Astrocyte (in vitro differentiated cells and primary cell): ENCODE measurements at places on chromosomes 5 and 9. TPM values are rescaled to one million over a fixed set of nuclear protein-coding genes. Genes with fewer than 3 reads are reported as not detected.
A peak's percentile ranks its signal among the peaks of the same experiment; 100 is the strongest.

DNA sequence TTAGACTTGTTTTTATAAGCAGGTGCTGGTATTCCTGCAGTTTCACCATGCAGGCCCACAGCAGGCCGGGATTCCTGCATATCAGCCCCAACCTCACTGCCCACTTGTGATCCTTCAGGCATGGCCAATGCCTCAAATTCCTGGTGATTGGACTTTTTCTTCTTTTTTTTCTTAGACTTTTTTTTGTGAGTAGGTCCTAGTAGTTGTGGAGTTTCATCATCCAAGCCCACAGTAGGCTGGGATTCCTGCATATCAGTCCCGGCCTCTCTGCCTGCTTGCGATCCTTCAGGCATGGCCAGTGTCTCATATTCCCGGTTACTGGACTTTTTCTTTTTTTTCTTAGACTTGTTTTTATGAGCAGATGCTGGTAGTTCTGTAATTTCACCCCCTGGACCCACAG is 4.8 kb downstream of the TTF1 start:
- no peak for DNase-seq
- H3K27ac ChIP-seq = no peak overlapping the region
- H3K27me3 ChIP-seq = no peaks in the 10 kb centered on the region
- H3K36me3 ChIP-seq = peaks cover 35% of the 10 kb centered on the region
- H3K4me3 ChIP-seq = no peak overlapping the region
- peaks cover 9% of the 10 kb centered on the region for H3K4me1 ChIP-seq

GRCh38 chr9:127205952-127206351 is 58.6 kb upstream of the GARNL3 start:
- H3K4me1 ChIP-seq = no peaks in the 10 kb centered on the region
- no peak overlapping the region for H3K4me3 ChIP-seq
- no peak overlapping the region for H3K27ac ChIP-seq
- DNase-seq = no peak

GRCh38 chr5:110638970-110639902 is 87.2 kb downstream of the TMEM232 start:
- H3K4me3 ChIP-seq = no peak overlapping the region
- no peak overlapping the region for H3K27ac ChIP-seq
- H3K36me3 ChIP-seq = no peaks in the 10 kb centered on the region
- DNase-seq = no peak

DNA sequence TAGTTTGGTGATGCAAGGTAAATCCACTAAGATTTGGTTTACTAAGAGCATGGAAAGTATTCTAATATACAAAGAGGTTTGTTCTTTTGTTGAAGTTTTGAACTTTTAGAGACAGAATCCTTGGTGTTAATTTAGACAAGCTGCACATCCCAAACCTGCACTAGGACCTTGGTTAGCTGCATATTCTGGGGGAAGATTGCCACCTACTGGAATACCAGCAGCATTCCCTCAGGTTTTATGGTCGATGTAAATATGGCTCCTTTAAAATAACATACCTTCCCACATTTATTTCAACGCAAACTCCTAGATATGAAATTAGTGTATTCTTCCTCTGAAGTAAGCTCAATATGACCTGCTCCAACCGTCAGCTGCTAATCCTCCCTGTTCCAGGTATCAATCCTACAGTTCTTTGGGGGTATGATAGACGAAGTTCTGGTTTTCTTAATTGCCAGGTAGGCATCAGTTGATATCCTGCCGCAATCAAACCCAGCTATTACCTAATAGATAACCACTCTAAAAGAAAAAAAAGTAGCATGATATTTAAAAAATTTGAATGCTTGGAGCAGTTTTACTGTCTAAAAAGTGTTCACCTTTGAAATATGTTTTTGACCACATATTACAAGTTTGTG is 624.1 kb downstream of the ISL1 start:
- H3K27me3 ChIP-seq = no peaks in the 10 kb centered on the region
- no peaks in the 10 kb centered on the region for H3K4me1 ChIP-seq

DNA sequence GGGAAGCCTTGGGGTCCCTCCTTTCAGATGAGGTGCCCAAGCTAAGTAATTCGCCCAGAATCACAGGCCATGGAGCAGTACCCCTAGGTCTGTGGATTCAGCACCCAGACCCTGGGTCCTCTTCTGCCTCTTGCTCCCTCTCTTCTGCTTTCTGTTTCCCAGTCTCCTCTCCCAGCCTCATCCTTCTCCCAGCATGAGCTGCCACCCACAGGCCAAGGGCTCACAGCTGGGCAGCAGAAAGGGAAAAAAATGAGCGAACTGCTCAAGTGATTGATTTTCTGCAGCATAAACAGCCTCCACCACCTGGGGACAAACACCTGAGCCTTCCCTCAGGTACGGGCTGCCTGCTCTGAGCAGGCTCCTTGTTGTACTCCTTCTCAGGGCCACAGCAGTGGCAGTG is 113.9 kb upstream of the SAP30L start:
- DNase-seq = no peak
- no peak overlapping the region for H3K27ac ChIP-seq
- H3K27me3 ChIP-seq = no peaks in the 10 kb centered on the region
- H3K36me3 ChIP-seq = peaks cover 30% of the 10 kb centered on the region

GRCh38 chr5:133406208-133406976 is 205.9 kb downstream of the FSTL4 start:
- no peak overlapping the region for H3K27ac ChIP-seq
- H3K4me1 ChIP-seq = no peaks in the 10 kb centered on the region
- peaks cover 6% of the 10 kb centered on the region for H3K27me3 ChIP-seq
- DNase-seq = no peak

GRCh38 chr5:10778179-10778910 is 17.3 kb upstream of the DAP start:
- no peaks in the 10 kb centered on the region for H3K4me1 ChIP-seq
- no peak for DNase-seq
- H3K27ac ChIP-seq = no peak overlapping the region
- no peak overlapping the region for H3K4me3 ChIP-seq
- no peaks in the 10 kb centered on the region for H3K27me3 ChIP-seq

DNA sequence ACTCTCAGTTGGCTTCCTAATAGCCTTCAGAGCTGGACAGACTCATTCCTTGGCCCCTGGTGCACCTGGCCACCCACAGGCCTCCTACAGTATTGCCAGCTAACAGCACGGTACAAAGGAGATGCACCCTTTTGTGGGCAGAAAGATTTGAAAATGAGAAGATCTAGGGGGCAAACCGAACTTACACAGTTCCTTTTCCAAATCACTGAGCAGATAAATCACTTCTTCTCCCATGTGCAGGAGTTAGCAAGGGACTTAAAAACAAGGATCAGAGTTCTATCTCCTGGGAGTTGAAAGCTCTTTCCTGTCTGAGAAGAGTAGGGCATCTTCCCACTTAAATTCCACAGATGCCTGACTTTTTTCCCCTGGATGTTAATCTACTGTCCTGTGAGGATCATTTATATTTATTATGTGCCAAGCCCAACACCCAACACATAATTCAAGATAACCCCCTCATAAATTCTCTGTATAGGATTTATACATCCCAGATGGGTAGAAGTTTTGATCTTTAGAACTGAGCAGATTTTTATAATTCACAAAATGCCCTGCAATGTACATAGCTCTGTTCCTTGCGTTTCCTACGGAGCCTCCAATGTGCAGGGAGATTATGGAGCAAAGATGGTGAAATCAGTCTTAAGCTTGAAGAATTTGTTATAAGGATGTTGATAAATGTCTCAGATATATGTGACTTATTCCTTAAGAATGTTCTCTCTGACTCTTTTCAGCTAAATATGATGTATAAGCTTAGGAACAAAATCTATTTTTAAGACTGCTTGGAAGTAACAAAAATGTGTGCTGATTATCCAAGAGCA is 207.2 kb upstream of the DAPK1 start:
- peak overlapping the region; percentile 29 for H3K4me3 ChIP-seq
- no peaks in the 10 kb centered on the region for H3K27me3 ChIP-seq
- peak; percentile 65 for DNase-seq

- no peak overlapping the region for H3K27ac ChIP-seq
- DNase-seq = peak; percentile 10
- H3K36me3 ChIP-seq = no peaks in the 10 kb centered on the region
Measured at GRCh38 chr9:107138261-107138992, 144.7 kb upstream of the RAD23B start.

- peaks cover 35% of the 10 kb centered on the region for H3K4me1 ChIP-seq
- no peaks in the 10 kb centered on the region for H3K36me3 ChIP-seq
- no peak overlapping the region for H3K27ac ChIP-seq
- H3K4me3 ChIP-seq = no peak overlapping the region
- no peaks in the 10 kb centered on the region for H3K27me3 ChIP-seq
Measured at GRCh38 chr5:88396000-88396535, 127.4 kb upstream of the TMEM161B start.

DNA sequence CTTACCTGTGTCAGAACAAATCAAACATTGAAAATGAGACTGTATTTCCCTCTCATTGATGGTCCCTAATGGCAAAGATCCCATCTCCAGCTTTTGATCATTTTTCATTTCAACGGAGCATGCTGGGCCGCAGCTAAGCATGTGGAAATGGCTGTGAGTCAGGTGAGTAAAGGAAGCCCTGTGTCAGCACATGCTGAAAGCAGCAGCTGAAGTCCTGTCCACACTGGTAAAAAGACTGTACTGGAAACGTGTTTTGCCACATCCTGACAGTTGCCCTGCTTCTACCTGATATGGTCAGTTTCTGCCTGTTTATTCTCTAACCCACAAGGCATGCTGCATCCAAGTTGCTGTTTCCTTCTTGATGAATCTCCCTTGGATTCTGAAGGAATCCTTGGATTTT is 330.1 kb downstream of the EFNA5 start:
- no peaks in the 10 kb centered on the region for H3K36me3 ChIP-seq
- no peaks in the 10 kb centered on the region for H3K27me3 ChIP-seq
- no peak for DNase-seq
- no peak overlapping the region for H3K4me3 ChIP-seq
- no peak overlapping the region for H3K27ac ChIP-seq

DNA sequence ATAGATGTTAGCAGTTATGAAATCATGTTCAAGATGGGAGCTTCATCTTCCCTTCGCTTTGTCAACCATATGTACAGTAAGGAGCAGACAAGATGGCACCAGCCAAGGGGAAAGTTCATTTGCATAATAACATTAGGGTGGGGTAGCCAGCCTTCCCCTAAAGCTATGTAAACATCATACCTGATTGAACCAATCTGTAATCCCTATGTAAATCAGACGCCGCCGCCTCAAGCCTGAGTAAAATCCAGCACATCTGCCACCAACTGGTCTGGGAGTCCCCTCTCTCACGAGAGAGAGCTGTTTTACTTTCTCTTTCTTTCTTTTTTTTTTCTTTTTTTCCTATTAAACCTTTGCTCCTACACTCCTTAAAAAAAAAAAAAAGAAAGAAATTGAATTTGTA is 30.8 kb upstream of the REEP2 start:
- no peaks in the 10 kb centered on the region for H3K27me3 ChIP-seq
- no peak overlapping the region for H3K27ac ChIP-seq
- H3K4me1 ChIP-seq = no peaks in the 10 kb centered on the region
- DNase-seq = no peak
- peaks cover 13% of the 10 kb centered on the region for H3K36me3 ChIP-seq

DNA sequence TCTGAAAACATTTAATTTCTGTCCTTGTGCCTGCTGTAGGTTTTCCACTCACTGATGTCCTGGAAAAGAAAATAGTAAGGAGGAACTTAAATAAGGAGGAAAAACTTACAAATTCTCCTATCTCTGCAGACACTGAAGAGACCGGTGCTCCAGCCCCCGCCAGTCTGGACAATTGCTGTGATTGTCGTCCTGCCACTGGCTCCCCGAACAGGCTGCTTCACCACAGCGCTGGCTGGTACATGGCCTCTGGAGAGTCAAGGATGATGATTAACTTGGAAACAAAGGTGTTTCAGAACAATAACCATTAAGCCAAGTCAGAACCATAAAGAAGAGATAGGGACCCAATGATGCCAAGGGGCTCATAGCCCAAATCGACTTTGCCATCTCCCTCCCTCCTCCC is 7.3 kb downstream of the PLAC8L1 start:
- no peak overlapping the region for H3K4me3 ChIP-seq
- no peak for DNase-seq
- H3K4me1 ChIP-seq = no peaks in the 10 kb centered on the region

DNA sequence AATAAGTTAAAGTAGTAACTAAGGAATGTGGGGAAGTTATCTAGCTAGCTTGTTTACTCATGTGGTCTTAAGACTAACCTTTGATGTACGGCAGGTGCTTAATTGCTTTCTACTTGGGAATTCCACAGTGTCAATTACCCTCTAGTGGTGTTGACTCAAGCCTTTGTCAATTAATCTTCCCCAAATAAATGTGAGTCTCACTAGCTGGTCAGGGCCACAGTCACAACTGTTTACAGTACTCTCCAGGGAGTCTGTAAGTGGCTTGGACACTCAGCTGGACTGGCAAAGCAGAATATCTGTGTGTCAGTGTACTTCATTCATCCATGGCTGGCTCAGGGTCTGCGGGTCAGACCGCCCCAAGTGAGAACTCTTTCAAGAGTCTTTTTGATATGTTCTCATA is 30.8 kb downstream of the SMIM3 start:
- H3K4me1 ChIP-seq = no peaks in the 10 kb centered on the region
- H3K4me3 ChIP-seq = no peak overlapping the region
- no peak overlapping the region for H3K27ac ChIP-seq
- H3K27me3 ChIP-seq = no peaks in the 10 kb centered on the region
- H3K36me3 ChIP-seq = no peaks in the 10 kb centered on the region

GRCh38 chr5:5572010-5572865 is 149.8 kb downstream of the ICE1 start:
- no peak for DNase-seq
- no peak overlapping the region for H3K4me3 ChIP-seq
- no peaks in the 10 kb centered on the region for H3K27me3 ChIP-seq
- no peaks in the 10 kb centered on the region for H3K4me1 ChIP-seq

- no peak overlapping the region for H3K27ac ChIP-seq
- H3K4me1 ChIP-seq = peaks cover 4% of the 10 kb centered on the region
- H3K36me3 ChIP-seq = no peaks in the 10 kb centered on the region
- no peak for DNase-seq
- H3K27me3 ChIP-seq = no peaks in the 10 kb centered on the region
Measured at GRCh38 chr9:125391704-125392103, 130.1 kb downstream of the GAPVD1 start.

Gene DND1
- 1.4 and 1.7 TPM in 2 replicates for total RNA-seq

Gene MXD3
- 2.3 and 2.8 TPM in 2 replicates for total RNA-seq

Gene F2RL1
- total RNA-seq = 140 and 164 TPM in 2 replicates

Gene CCDC69
- 2.0 and 4.1 TPM in 2 replicates for total RNA-seq

Gene TPD52L3
- not detected in 2 replicates for total RNA-seq

Gene AMACR
- total RNA-seq = 11.5 and 13.4 TPM in 2 replicates

Gene MEIKIN
- total RNA-seq = not detected in 2 replicates

Gene FOXD1
- 13.5 and 16.9 TPM in 2 replicates for total RNA-seq

Gene MCTP1
- 40.6 and 45.9 TPM in 2 replicates for total RNA-seq

Gene GM2A
- 19.5 and 23.4 TPM in 2 replicates for total RNA-seq
